Cerebellar cortex (tissue), 1 donor: ENCODE measurements at places on chromosomes 11 and 22.
A peak's percentile ranks its signal among the peaks of the same experiment; 100 is the strongest.

DNA sequence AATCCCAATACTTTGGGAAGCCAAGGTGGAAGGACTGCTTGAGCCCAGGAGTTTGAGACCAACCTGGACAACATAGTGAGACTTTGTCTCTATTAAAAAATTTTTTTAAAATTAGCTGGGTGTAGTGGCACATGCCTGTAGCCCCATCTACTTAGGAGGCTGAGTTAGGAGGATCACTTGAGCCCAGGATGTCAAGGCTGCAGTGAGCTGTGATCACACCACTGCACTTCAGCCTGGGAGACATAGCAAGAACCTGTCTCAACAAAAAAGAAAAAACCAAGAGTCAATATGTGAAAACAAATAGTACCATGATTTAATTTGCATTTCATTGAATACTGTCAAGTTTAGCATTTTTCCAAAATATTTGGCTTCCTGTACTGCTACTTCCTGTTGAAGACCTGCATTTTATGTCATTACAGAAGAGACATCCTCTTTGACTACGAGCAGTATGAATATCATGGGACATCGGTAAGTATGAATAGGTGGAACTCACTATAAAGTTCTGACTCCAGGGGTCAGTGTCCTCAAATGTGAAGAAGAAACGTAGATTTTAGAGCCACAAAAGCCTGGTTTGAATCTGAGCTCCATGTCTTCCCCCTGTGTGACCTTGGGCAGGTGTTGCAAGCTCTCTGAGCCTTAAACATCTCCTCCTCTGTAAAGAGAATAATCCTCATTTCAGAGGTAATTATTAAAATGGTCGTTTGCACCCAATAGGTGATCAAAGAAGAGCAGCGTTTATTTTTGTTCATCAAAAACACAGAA lies 16.0 kb downstream of the CDC45 start:
- peak; percentile 16 for DNase-seq

DNA sequence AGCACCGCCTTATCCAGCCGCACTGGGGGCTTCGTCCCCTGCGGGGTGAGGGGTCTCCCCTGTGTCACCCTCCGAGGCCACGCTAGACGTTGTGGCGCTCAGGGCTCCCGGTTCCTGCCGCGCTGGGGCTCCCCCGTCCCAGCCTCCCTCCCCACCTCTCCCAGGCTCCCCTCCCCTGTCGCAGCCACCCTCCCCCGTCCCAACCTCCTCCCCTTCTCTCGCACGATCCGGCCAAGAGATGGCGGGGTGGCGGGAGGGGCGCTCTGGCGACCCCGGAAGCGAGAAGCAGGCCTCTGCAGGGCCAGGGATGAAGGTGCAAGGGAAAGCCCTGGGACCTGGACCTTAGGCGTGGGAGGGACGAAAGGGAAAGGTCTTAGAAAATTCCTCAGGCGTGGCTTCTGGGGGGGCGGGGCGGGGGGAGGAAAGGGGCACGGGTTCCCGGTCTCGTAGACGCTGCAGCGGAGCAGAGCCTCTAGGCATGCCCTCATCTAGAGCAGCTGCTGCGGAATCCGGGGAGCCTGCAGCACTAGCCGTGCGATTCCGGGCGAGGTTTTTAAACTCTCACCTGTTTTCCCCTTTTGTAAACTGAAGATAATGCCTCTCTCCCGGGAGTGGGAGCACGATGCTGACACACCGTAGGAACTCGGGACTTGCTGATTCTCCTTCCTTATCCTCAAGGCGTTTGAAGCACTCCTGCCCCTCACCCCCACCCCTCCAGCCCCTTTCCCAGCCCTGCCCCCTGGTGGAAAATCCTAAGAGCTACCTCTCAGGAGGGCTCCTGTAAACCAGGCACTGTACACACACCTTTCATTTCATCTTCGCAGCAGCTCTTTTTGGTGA lies 14.4 kb downstream of the KCNJ5 start:
- no peak for DNase-seq

- no peak for DNase-seq
Observed at GRCh38 chr22:19019029-19019678, 83.1 kb upstream of the PRODH start.

- DNase-seq = no peak
Observed at GRCh38 chr11:101296896-101297295, 167.3 kb upstream of the PGR start.

DNA sequence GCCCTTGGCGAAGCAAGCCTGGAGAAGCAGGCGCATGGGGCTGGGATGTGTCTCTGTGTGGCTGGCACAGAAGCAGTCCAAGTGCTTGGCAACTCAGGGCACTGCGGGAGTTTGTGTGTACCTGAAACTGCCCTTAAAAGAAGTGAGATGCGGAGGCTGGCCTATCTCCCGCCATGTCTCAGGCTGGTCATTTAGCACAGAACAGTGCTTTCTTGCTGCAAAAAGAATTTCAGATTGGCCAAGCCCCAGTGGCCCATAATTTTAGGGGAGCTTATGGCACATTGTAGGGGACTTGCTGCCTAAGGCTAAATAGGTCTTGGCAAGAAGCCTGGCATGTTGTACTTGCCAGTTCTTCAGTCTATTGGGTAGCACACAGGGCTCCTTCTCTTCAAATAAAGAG lies 16.4 kb downstream of the EHF start:
- DNase-seq = peak; percentile 20

GRCh38 chr22:48753381-48753730 lies 1074.3 kb downstream of the BRD1 start:
- no peak for DNase-seq

GRCh38 chr11:44938066-44938691 lies 12.5 kb downstream of the TP53I11 start:
- no peak for DNase-seq

DNA sequence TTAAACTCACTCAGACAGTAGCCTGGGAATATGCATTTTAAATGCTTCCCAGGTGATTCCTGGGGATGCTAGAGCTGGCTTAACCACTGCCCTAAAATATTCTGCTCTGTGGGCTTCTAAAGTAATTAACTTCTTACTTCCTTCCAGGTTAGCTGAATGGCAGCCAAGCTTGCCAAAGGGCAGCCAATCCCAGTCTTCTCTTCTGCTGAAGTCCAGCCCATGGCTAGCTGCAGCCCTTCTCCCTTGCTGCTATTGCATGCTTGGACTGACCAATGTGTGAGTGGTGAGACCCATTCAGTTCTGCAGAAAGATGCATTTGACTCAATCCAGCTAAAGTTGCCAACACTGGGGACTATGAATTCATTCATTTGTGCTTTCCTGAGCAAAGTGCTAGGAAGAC lies 411.9 kb downstream of the SOX6 start:
- no peak for DNase-seq

- DNase-seq = no peak
Observed at GRCh38 chr11:72626414-72626936, 47.7 kb downstream of the PDE2A start.
